ENCODE measurements at places on chromosomes 7 and 10. TPM values are rescaled to one million over a fixed set of nuclear protein-coding genes. Genes with fewer than 3 reads are reported as not detected.

Gene NEUROG3
- total RNA-seq = not detected

Gene BRI3
- total RNA-seq = 87.8 TPM

Gene MRLN
- total RNA-seq = not detected

Gene KIAA1549
- 0.35 TPM for total RNA-seq

Gene CHAT
- not detected for total RNA-seq

Gene ENKUR
- 0.23 TPM for total RNA-seq

Gene SLIT1
- total RNA-seq = 0.35 TPM

Gene PVRIG
- total RNA-seq = not detected

Gene STOX1
- total RNA-seq = 0.12 TPM

Gene FZD1
- total RNA-seq = 31.7 TPM

Gene ATOH7
- total RNA-seq = not detected
